Urothelium cell line (cell line): ENCODE measurements at places on chromosomes 12 and 14.

DNA sequence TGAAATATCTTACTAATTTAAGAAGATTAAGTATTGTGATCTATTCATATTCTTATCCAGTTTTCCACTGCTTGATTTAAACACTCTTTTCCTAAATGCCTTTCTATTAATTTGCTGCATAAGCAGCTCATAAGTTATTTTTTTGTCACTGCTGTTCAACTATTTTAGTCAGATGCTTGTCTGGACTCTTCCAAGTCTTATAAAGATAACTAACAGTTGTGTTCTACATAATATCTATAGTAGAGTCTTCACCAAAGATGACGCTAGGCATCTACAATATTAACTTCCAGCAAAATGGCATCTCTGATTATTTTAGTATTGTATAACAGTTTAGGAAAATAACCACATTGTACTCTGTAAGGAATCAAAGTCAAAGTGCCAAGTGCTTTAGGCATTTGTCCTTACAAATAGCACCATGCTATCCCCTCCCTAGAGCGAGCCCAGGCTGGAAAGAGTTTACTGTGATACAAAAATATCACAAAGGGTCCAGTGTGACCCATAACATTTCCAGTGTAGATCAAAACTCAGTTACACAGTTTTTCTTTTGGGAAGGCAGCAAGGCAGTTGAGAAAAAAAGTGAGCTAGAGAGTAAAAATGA, 98.2 kb downstream of the DENND5B start:
- DNase-seq = no peak

- no peak for DNase-seq
Measured at GRCh38 chr12:27530157-27530922, 6.3 kb downstream of the PPFIBP1 start.

- no peak for DNase-seq
Measured at GRCh38 chr12:89087149-89087825, 265.0 kb downstream of the DUSP6 start.

DNA sequence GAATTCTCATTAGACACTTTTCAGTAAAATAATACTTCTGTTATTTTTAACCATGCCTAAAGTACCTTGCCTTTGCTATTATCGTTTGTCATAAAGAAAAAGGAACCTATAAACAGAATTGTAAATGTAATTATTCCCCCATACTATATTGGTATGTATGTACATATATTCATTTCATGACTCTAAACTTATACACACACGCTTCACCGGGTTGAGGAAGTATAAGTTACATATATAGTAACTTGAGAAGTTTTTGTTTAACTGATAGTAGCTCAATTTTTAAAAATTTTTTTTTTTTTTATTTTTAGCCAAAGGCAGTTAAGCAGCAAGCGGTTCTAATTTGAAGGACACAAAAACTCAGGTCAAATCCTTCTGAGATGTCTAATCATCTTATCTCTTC, 107.6 kb downstream of the PLEKHG7 start:
- no peak for DNase-seq

DNA sequence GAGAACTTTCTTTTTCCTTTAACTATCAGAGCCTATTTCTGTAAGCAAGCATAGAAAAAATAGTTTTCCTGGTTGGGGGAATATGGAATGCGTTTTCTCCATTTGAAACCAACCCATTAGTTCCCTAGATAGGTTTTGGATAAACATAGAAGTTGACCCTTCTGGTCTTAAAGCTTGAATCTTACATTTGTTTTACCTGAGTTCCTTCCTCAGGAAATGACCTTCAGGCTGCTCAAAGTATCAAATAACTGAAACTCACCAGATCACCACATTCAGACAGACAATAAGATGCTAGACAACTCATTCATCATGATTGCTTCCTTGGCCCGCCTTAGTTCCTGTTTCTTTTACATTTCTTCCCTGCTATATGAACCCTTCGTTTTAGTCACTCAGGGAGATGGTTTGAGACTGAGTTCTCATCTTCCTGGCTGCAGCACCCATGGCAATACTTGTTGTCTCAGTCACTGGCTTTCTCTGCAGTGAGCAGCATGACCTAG, 52.2 kb downstream of the LRP6 start:
- no peak for DNase-seq

DNA sequence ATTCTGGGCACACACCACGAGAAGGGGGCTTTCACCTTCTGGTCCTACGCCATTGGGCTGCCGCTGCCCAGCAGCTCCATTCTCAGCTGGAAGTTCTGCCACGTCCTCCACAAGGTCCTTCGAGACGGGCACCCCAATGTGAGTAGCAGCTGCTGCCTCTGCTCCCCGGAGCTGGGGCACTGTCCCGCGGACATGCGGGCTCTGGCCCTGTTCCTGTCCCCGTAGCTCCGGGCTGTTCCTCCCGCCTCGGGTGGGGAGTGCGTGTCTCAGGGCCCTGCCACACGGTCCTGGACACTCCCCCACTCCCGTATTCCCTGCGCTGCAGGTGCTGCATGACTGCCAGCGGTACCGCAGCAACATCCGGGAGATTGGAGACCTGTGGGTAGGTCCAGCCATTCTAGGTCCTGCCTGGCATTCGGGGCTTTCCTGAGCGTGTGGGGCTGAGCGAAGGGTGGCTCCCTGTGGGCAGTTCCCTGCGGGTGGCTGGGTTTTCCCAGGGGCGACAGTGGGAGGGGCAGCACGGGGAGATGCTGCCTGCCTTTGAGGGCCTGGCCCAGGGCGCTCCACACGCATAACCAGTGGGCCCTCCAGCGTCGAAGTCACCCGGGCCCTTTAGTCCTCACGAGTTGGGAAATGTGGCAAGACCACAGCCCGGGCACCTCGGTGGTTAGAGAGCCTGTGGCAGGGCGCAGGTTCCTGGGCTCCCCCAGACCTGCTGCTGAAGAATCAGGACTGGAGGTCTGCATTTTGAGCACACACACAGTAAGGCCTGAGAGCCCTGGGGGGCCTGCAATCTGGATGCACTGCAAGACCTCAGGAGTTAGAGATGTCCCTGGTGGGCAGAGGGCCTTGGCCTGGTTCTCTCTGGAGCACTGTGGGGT, 13.5 kb downstream of the HIP1R start:
- no peak for DNase-seq

GRCh38 chr12:104598342-104599271, 141.9 kb downstream of the CHST11 start:
- no peak for DNase-seq

DNA sequence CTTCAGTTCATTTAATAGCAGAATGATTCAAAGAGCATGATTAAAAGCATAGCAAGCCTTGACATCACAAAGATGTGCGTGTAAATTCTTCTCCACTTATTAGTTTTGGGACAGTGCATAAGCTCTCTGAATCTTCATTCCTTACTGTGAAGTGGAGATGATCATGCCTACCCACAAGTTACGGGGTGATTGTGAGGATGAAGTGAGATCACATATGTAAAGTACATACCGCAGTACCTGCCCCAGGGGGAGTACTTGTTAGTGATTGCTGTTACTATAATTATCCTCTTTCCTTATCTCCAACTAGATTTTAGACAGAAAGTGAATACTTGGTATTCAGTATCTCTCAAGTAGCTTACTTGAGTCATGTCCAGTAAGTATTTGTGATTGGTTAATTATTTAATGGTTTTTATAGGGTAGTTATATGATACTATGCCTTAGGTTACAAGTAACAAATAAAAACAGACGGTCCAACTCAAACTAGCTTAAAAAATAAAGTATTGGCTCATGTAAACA, 6.0 kb downstream of the RAD9B start:
- DNase-seq = no peak

- DNase-seq = no peak
Measured at GRCh38 chr12:83122623-83122934, 435.9 kb downstream of the TMTC2 start.

GRCh38 chr14:21668377-21668776, 5.2 kb downstream of the OR4E1 start:
- DNase-seq = peak; percentile 17

DNA sequence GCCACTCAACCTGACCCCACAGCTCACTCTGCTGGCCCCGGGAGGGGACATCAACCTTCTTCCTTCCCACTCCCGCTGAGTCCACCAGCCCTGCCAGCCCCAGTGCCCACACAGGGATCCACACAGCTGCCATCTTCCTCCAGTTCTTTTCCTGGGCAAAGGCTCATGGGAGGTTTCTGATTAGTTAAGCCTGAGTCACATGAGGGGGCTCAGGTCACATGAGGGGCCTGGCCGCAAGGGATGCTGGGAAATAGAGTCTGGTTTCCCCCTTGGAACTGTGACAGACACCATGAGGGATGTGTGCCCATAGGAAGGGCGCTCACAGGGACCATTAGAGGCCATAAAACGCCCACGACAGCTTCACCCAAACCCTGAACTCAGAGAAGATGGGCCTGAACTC, 228.7 kb upstream of the SFSWAP start:
- no peak for DNase-seq

GRCh38 chr14:60002819-60003492, 83.0 kb downstream of the LRRC9 start:
- DNase-seq = no peak

DNA sequence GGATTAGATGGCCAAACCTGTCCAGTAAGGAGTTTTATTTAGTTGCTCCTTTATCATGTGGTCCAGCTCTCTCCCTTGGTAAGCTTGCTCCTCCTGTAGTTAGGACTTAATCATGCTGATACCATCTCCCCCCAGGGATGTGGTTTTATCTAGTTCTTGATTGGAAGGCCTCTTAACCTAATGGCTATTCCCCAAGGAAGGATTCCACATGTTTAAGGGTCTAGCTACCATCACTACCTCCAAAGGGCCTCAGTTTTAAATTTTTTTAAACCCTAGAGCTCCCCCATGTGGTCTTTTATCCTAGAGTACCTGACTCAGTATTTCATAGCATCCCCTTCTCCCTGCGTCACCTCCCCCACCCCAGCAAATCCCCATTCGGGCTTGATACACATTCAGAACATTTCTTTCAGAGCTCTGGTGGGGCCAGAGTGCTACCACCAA, 22.5 kb downstream of the MAP3K12 start:
- DNase-seq = no peak

DNA sequence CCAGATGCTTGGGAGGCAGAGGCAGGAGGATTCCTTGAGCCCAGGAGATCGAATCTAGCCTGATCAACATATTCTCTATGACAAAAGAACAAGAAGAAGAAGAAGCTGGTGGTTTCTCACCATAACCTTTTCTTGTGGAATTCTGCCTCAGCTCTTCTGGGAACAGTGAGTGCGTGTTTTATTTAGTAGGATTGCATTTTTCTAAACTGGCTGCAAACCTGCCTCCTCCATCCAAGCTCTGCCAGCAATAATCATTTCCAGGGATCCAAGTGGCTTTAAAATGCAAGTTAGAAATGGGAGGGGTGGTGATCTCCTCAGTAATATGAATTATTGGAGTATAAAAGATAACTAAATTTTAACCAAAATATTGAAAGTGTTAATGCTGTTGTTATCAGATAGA, 46.1 kb upstream of the MMP17 start:
- no peak for DNase-seq

GRCh38 chr12:106269150-106269771, 21.4 kb upstream of the CKAP4 start:
- no peak for DNase-seq

GRCh38 chr12:124525455-124525854, 42.0 kb downstream of the NCOR2 start:
- DNase-seq = no peak

GRCh38 chr14:49896966-49897365, 4.1 kb downstream of the ARF6 start:
- DNase-seq = no peak

DNA sequence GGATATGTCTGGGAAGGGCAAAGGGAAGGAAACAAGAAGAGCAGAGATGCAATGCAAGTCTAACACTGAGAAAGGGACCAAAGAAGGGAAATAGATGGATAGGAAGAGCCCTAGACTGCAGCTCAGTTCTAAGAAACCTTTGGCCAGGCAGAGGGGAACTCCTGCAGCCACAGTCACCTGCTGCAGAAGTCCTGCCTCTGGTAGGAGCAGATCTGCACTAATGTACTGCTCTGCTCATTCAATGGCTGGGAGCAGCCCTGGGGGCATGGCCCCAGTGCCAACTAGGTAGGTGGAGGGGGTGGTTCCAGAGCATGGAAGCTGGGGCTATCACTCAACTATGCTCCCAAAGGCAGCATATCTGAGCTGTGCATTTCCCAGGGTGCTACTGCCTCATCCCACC, 388.9 kb downstream of the PCNX1 start:
- DNase-seq = no peak

DNA sequence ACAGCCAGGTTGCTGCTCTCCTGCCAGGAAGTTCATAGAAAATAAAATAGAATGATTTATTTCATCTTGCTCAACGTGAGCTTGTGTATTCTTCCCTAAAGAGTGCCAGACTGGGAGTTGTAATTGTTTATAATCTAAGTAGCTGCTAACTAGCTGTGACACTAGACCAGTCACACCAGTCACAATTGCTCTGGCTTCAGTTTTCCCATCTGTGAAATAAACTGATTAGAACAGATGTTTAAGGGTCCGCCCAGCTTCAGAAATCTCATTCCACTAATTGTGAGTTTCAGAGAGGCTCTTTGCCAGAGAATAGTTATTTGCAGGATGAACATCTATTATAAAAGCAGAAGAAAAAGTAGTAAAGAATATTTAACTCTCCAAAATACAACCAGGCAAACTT, 55.6 kb upstream of the ZDHHC17 start:
- DNase-seq = no peak

DNA sequence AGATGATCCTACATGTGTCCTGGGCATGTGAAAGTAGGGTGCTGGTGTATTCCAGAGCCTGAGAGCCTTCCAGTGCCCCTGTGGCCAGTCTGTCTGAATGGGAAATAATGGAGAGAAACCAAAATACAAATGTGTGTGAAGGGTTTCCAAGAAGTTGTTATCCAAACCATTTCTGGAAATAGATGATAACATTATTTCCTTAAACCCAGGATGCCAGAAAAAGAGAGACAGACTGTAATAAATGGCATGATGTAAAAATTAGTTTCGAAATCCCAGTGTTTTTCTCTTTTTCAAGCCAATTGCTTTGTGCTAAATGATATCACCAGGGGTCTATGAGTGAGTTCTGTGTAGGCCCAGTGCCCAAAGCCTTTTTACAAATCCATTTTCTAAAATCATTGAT, 175.3 kb downstream of the PHLDA1 start:
- DNase-seq = no peak

DNA sequence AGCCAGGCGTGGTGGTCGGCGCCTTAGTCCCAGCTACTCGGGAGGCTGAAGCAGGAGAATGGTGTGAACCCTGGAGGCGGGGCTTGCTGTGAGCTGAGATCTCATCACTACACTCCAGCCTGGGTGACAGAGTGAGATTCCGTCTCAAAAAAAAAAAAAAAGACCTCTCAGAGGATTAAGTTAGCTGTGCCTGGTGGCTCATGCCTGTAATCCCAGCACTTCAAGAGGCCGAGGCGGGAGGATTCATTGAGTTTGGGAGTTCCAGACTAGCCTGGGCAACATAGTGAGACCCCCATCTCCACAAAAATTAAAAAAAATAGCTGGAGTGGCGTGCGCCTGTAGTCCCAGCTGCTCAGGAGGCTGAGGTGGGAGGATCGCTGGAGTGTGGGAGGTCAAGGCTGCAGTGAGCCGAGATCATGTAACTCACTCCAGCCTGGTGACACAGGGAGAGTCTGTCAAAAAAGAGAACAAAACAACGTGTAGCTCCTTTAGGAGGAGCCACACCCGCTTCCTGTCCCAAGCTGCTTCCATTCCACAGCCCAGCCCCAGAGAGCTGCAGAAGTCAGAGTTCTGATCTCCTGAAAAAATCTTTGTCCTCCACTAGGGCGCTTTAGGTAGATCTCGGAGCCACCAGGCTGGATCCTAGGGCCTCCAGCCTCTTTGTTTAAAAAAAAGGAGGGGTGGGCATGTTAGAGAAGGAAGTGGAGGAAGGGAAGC, 11.5 kb upstream of the ULK1 start:
- DNase-seq = no peak
